ENCODE measurements at places on chromosomes 2 and 18.

GRCh38 chr2:203786549-203787351 is 80.3 kb downstream of the CD28 start:
- DNase-seq: no peak

DNA sequence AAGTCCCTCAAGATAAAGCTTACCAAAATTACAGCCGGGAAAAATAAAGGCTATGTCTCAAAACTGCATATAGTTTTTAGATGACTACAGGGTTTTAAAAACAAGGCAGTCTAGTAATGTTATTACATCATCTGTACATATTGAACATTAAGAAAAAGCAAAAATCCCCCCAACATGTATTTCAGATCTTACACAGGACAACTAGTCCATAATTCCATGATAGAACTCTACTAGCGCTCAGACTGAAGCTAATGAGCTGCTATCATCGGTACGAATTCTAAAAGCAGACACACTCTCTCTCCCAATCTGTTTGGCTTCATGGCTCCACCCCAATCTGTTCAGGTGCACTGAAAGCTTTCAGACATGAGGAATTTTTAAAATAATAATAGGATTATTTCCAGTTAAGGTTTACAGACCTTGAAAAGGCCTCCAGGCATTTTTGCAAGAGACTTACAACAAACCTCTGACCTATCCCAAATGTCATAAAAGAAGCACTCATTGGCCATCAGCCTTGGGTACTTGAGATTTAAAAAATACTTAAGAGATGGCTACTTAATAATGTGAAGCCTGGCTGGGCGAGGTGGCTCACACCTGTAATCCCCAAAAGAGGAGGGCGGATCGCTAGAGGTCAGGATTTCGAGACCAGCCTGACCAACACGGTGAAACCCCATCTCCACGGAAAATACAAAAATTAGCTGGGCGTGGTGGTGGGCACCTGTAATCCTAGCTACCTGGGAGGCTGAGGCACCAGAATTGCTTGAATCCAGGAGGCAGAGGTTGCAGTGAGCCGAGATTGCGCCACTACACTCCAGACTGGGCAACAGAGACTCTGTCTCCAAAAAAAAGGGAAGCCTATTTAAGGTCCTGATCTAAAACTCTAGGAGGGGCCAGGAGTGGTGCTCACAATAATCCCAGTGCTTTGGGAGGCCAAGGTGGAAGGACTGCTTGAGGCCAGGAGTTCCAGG is 2.0 kb downstream of the NPC1 start:
- DNase-seq: no peak

DNA sequence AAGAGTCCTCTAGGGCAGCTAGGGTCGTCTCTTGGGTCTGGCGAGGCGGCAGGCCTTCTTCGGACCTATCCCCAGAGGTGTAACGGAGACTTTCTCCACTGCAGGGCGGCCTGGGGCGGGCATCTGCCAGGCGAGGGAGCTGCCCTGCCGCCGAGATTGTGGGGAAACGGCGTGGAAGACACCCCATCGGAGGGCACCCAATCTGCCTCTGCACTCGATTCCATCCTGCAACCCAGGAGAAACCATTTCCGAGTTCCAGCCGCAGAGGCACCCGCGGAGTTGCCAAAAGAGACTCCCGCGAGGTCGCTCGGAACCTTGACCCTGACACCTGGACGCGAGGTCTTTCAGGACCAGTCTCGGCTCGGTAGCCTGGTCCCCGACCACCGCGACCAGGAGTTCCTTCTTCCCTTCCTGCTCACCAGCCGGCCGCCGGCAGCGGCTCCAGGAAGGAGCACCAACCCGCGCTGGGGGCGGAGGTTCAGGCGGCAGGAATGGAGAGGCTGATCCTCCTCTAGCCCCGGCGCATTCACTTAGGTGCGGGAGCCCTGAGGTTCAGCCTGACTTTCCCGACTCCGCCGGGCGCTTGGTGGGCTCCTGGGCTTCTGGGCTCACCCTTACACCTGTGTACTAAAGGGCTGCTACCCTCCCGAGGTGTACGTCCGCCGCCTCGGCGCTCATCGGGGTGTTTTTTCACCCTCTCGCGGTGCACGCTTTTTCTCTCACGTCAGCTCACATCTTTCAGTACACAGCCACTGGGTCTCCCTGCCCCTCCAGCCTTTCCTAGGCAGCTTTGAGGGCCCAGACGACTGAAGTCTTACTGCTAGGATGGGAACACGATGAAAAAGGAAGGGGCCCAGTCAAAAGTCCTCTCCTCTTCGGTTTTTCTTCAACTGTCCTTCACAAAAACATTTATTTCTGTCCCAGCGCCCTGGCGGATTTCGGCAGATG is 8.1 kb downstream of the SIX2 start:
- no peak for DNase-seq

GRCh38 chr2:152718909-152719645 is 657 bp downstream of the ARL6IP6 start:
- no peak for DNase-seq

DNA sequence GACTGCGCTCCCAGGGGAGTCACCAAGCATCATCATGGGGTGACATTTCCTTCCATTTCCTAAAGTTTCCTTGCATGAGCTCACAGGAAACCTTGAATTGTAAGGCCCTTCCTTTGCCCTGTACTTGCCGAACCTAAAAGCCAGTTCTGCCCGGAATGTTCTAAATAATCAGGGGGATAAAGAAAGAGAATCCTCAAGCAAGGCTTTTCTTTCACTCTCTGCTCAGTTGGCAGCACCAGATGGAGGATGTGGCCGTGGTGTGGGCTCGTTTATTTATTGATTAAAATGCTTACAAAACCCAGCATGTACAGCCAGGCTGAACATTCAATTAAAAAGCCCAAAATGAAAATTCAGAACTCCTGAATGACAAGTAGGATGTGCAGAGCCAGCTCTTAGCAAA is 170.5 kb downstream of the SH3RF3 start:
- no peak for DNase-seq

DNA sequence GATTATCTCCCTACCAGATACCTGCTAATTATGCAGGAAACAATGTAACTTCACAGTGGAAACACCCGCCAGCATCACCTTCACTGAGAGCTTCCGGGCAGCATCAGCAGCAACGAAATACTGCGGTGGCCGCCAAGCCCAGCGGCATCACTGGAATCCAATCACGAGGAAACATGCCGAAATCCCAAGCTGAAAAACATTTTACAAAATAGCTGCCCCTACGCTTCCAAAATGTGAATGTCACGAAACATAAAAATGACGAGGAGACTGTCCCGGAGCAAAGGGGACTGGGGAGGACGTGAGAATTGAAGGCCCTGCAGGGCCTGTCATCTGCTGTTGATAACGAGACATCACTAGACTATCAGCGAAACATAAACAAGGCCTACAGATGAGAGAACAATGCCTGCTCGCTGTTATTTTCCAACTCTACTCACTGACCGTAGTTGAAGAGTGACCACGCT is 82.6 kb downstream of the HDAC4 start:
- DNase-seq: no peak

DNA sequence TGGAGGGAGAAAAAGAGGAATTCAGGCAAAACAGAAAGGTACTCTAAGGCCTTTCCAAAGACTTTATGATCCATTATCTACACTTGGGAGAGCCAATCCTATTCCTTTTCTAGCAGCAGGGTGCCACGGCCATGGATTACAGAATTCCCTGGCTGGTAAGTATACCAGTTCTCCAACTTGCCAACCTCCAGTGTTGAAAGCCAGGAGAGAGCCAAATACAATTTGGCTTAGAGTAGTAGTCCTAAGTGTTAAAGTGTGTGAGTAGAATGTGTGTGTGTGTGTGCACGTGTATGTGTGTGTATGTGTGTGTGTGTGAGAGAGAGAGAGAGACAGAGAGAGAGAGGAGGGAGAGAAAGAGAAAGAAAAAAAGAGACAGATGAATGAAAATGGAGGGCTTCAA is 43.3 kb downstream of the WDPCP start:
- DNase-seq: no peak

DNA sequence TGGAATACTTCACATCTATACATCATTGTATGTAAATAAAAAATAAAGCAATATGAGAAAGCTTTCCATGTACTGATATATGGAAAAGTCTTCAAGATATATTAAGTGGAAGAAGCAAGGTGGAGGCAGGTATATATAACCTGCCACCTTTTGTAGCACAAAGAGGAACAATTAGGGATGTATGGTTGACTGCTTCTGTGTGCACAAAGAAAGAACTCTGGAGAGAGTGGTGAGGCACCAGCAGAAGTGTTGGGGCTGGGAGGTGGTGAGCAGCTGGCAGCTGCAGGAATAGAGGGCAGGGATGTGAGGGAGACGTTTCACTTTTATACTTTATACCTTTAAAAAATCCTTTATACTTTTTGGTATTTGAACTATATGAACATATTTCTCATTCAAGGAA is 26.1 kb downstream of the KIF5C start:
- no peak for DNase-seq

DNA sequence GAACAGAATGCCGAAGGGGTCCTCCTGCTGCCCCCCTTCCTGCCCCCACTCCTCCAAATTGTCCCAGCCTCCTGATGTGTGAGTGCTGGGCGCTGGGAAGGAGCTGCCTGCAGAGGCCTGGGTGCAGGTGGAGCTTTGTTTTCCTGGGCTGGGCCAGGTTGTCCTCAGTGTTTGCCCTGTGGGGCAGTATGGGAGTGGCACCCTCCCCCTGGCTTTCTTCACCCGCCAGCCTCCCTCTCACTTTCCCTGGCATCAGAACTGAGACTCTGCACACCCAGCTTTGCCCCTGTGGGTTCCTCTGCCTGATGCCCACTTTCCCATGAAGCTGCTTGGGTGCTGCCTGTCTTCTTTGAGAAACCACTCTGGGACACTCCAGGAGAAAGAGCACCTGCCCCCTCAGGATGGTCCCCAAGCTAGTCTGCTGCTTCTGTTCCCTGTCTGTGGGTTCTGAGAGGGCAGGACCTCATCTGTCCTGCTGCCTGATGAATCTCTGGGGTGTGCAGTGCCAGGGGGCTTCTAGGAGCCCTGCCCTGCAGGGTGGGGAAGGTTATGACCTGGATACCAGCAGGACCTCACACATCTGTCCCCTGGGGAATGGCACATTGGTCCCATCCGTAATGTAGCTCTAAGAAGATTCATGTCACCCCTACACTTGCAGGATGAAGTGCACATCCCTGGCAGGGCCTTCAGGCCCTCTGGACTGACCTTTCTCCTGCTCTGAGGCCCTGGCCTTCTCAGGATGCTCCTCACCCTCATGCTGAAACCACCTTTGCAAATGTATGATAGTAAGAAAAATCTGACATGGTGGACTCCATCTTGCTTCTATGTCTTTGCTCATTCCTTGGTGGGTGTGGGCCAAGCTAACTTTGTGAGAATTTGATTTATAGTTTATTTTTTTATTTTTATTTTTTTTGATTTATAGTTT is 146.8 kb upstream of the HS6ST1 start:
- no peak for DNase-seq

Data from chondrocyte (in vitro differentiated cells).